ENCODE measurements at places on chromosomes 11 and 22. TPM values are rescaled to one million over a fixed set of nuclear protein-coding genes. Genes with fewer than 3 reads are reported as not detected.
A peak's percentile ranks its signal among the peaks of the same experiment; 100 is the strongest.

Gene TCN1
- not detected for polyA plus RNA-seq

Gene CNGA4
- not detected for polyA plus RNA-seq

Gene TSPAN32
- 14.6 TPM for polyA plus RNA-seq

Gene PHF21B
- polyA plus RNA-seq, result not detected

Gene PVALB
- not detected for polyA plus RNA-seq

Gene RABL2B
- polyA plus RNA-seq, result 27.7 TPM

Gene C11orf16
- polyA plus RNA-seq, result not detected

Gene CHCHD10
- 16.3 TPM for polyA plus RNA-seq

Gene C22orf31
- polyA plus RNA-seq, result not detected

DNA sequence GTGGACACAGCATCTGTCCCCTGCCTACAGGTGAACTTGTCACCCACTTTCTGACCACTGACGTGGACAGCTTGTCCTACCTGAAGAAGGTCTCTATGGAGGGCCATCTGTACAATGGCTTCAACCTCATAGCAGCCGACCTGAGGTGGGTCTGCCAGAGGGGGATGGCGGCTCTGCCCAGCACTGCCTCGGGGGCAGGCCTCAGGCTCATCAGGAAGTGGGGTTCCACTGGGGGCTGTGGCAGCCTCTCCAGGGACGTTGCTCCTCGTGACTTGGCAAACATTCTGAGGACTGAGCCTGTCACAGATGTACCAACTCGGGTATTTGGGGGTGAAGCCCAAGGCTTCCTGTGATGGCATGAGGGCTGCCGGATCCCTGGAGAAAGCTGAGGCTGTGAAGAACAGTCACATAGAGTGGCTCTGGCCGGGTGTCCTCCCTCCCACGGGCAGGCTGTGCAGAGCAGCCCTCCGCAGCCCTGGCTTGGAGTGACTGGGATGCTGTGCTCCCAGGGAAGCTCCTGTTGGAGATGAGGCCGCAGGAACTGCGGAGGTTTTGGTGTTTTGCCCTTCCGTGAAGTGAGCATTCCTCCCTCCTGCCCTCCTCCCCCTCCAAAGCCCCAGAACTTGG, 26.5 kb upstream of the DGCR8 start:
- DNase-seq, result no peak
- no peak overlapping the region for H3K4me3 ChIP-seq
- no peak overlapping the region for H3K27ac ChIP-seq
- H3K36me3 ChIP-seq, result peaks cover 53% of the 10 kb centered on the region
- no peaks in the 10 kb centered on the region for H3K27me3 ChIP-seq
- H3K4me1 ChIP-seq, result no peaks in the 10 kb centered on the region

- no peaks in the 10 kb centered on the region for H3K36me3 ChIP-seq
- peaks cover 57% of the 10 kb centered on the region for H3K4me1 ChIP-seq
- H3K27me3 ChIP-seq, result no peaks in the 10 kb centered on the region
- H3K4me3 ChIP-seq, result no peak overlapping the region
- H3K27ac ChIP-seq, result peak overlapping the region; percentile 45
Measured at GRCh38 chr11:123083623-123084029, 21.7 kb upstream of the HSPA8 start.

DNA sequence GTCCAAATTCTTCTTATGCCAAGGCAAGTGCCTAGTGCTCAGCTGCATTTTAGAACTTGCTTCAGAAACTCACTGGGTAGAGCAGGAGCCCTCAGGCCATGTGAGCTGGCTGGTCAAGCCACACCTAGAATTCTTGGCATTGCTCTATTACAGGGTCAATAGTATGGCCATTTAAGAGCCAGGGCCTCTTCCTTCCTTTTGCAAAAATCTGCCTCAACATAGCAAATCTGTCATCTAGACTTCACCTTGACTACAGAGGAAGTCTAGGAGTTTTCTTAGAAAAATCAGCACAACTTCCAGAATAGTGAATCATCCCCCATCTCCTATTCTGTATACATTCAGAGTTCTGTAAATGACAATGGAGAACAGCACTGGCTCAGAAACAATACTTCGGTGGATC, 112.0 kb upstream of the TTC12 start:
- H3K36me3 ChIP-seq, result no peaks in the 10 kb centered on the region
- H3K4me3 ChIP-seq, result no peak overlapping the region
- DNase-seq, result no peak
- no peaks in the 10 kb centered on the region for H3K4me1 ChIP-seq

GRCh38 chr11:114605370-114605769, 9.8 kb upstream of the NXPE4 start:
- H3K27ac ChIP-seq, result no peak overlapping the region
- no peak for DNase-seq

GRCh38 chr11:94516725-94517124, 4.5 kb downstream of the C11orf97 start:
- H3K27ac ChIP-seq, result no peak overlapping the region
- no peaks in the 10 kb centered on the region for H3K36me3 ChIP-seq
- DNase-seq, result no peak
- H3K4me1 ChIP-seq, result peaks cover 13% of the 10 kb centered on the region

GRCh38 chr11:116515664-116516184, 257.1 kb downstream of the BUD13 start:
- H3K27me3 ChIP-seq, result no peaks in the 10 kb centered on the region
- H3K4me1 ChIP-seq, result no peaks in the 10 kb centered on the region
- H3K36me3 ChIP-seq, result no peaks in the 10 kb centered on the region
- H3K4me3 ChIP-seq, result no peak overlapping the region

DNA sequence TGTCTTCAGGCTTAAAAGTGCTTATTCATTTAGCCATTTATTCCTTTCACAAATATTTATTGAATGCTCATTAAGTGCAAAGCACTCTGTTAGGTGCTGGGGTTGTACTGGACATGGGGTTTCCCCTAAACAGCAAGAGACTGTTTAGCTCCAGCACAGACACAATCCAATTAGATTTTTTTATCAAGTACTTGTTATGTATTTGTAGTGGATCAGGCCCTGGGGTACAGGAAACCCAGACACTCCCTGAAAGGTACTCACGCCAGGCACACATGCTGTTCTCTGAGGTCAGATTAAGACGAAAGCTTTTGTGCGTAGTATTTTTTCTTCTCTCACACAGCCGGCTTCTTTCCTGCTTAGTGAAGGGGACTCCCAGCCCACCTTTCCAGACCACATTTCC, 218.1 kb upstream of the PLET1 start:
- DNase-seq, result no peak
- H3K36me3 ChIP-seq, result no peaks in the 10 kb centered on the region
- no peak overlapping the region for H3K4me3 ChIP-seq
- H3K4me1 ChIP-seq, result no peaks in the 10 kb centered on the region
- H3K27ac ChIP-seq, result no peak overlapping the region

DNA sequence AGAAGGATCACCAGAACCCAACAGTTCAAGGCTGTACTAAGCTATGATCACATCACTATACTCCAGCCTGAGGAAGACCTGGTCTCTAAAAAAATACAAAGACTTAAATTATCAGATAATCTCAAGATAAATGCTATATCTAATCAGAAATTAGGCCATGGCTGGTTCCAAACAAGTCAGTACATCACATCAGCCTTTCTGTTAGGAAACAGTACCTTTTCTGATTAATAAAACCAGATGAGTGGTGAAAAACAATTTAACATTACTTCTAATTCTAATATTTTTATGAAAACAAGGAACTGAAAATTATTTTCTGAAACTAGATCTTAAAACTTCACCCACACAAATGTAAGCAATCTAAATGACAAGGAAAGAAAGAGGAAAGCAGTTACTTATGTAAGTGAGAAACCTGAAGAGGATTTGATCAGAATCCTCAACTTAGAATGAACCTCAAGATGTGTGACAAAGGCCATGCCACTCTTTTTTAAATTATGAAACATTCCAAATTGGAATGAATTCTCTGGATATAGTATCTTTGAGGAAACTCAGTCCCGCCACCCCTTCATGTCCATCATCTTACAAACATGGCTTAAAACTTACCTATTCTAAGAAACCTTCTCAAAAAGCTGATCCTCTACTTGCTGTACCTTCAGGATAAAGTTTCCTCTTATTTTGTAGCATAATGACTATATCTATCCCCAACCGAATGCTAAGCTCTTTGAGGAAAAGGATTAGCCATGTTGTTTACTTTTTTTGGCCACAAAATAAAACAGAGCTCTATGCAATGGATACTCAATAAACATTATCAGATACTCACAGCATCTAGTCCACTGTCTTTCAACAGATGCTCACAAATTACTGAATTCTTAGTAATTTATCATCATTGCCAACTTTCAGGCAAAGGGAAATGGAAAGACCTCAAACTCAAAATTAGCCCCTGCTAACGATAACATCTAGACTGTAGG, 132.0 kb downstream of the MRTFA start:
- H3K4me1 ChIP-seq, result peaks cover 2% of the 10 kb centered on the region
- H3K36me3 ChIP-seq, result peaks cover 3% of the 10 kb centered on the region
- H3K27ac ChIP-seq, result no peak overlapping the region
- H3K4me3 ChIP-seq, result no peak overlapping the region

GRCh38 chr22:46463435-46464227, 73.8 kb downstream of the CELSR1 start:
- no peak for DNase-seq
- no peak overlapping the region for H3K4me3 ChIP-seq
- H3K27me3 ChIP-seq, result no peaks in the 10 kb centered on the region
- H3K27ac ChIP-seq, result no peak overlapping the region
- H3K4me1 ChIP-seq, result no peaks in the 10 kb centered on the region
- H3K36me3 ChIP-seq, result no peaks in the 10 kb centered on the region

- H3K4me1 ChIP-seq, result no peaks in the 10 kb centered on the region
- H3K4me3 ChIP-seq, result no peak overlapping the region
- no peak for DNase-seq
- no peaks in the 10 kb centered on the region for H3K36me3 ChIP-seq
Measured at GRCh38 chr22:49291781-49292180, 535.9 kb downstream of the BRD1 start.

DNA sequence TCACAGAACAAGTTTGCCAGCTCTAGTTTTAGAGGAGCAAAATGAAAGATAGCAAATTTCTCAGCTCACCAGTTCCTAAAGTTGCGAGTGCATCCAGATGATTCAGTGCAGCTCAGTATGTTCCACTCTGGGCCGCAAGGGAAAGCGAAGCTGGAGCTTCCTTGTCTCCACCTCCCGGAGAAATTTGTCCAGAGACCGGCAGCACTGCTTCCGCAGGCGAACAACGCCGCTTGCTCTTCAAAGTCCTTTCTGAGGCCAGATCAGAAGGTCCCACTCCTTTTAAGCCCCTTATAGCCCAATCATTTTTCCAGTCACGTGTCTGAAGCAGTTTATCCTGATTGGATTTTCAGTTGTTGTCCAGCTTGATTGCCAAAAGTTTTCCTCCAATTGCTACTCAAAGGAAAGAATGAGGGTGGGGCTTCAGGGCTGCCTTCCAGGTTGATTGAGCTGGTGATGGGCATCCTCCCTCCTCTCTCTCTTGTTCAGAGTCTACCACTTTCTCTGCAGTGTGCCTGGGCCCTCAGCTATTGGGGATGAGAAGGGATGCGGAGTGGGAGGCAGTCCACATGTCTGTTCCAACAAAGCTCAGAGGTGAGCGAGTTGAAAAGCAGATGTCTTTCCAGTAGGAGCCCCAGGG, at the start of gene ZNF280A:
Gene ZNF280A, minus strand, starts transcription at position 251 of the 637 bp plus-strand sequence. CDS start 4,640 bp downstream, outside the sequence.
- DNase-seq, result no peak
- H3K27ac ChIP-seq, result no peak within 1 kb of the TSS

- H3K27ac ChIP-seq, result no peak overlapping the region
- H3K4me1 ChIP-seq, result peaks cover 14% of the 10 kb centered on the region
- no peak overlapping the region for H3K4me3 ChIP-seq
- DNase-seq, result peak; percentile 36
Measured at GRCh38 chr11:123235117-123235655, 40.1 kb upstream of the CLMP start.

- H3K4me3 ChIP-seq, result no peak overlapping the region
- no peak overlapping the region for H3K27ac ChIP-seq
- H3K36me3 ChIP-seq, result no peaks in the 10 kb centered on the region
Measured at GRCh38 chr11:123272565-123272964, 77.5 kb upstream of the CLMP start.

- no peaks in the 10 kb centered on the region for H3K27me3 ChIP-seq
- H3K36me3 ChIP-seq, result no peaks in the 10 kb centered on the region
- no peak for DNase-seq
- no peak overlapping the region for H3K4me3 ChIP-seq
Measured at GRCh38 chr11:12848413-12848812, 160.7 kb upstream of the RASSF10 start.

DNA sequence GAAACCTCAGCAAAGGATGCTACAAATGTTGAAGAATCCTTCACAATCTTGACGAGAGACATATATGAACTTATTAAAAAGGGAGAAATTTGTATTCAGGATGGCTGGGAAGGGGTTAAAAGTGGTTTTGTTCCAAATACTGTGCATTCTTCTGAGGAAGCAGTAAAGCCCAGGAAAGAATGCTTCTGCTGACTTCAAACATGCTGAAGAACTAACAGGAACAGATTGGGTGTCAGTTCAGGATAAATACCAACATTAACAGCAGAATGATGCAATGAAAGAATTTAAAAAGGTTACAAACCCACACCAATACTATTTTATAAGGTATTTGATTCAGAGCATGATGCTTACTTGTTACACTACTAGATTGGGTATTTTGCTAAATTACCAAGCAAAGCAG, 33.9 kb downstream of the RAB39A start:
- no peaks in the 10 kb centered on the region for H3K36me3 ChIP-seq
- H3K4me3 ChIP-seq, result no peak overlapping the region
- H3K4me1 ChIP-seq, result no peaks in the 10 kb centered on the region
- no peaks in the 10 kb centered on the region for H3K27me3 ChIP-seq

- H3K27me3 ChIP-seq, result no peaks in the 10 kb centered on the region
- peaks cover 7% of the 10 kb centered on the region for H3K36me3 ChIP-seq
- no peak for DNase-seq
- peaks cover 19% of the 10 kb centered on the region for H3K4me1 ChIP-seq
- H3K27ac ChIP-seq, result peak overlapping the region; percentile 76
- peak overlapping the region; percentile 91 for H3K4me3 ChIP-seq
Measured at GRCh38 chr11:119030029-119030328, 698 bp downstream of the SLC37A4 start.

DNA sequence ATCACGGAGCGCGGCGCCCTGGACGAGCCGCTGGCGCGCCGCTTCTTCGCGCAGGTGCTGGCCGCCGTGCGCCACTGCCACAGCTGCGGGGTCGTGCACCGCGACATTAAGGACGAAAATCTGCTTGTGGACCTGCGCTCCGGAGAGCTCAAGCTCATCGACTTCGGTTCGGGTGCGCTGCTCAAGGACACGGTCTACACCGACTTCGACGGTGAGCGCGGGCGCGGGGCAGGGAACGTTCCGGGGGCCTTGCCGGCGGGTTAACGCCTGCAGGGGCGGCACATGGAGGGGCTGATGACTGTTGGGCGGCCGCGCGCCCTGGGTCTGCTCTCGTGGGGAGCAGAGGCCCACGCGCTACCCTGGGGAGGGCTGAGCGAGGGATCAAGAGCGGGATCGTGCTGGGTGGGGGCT, 1.0 kb downstream of the PIM3 start:
- no peak for DNase-seq
- peak overlapping the region; percentile 98 for H3K27ac ChIP-seq
- H3K4me1 ChIP-seq, result peaks cover 36% of the 10 kb centered on the region
- H3K27me3 ChIP-seq, result no peaks in the 10 kb centered on the region
